Stimulated activated CD8-positive, alpha-beta memory T cell treated with anti-CD3 and anti-CD28 coated beads, Interleukin-2, amount 100 ng/mL, for 1 hour (primary cell): ENCODE measurements at places on chromosomes 4 and X.

- DNase-seq, result no peak
Measured at GRCh38 chr4:73453701-73454005, 17.6 kb downstream of the AFP start.

- DNase-seq, result no peak
Measured at GRCh38 chr4:17492058-17492741, 19.7 kb downstream of the QDPR start.

DNA sequence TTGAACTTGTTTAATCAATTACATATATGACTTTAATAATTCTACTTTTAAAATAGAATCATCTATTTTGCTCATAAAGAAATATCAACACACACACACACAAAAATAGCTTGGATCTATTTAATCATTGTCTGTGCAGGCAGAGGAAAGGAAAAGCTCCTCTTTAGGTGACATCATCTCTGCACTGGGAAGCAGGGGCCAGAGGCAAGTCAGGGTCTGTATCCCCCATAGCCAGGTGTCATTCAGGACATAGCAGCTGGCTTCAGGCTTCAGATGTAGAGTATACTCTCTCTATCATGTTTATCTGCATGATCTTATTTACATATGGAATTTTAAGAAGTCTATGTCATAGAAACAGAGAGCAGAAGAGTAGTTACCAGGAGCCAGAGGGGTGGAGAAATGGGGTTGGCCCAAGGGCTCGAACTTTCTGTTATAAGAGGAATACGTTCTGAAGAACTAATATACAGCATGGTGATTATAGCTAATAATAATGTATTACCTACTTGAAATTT is 110.4 kb upstream of the LDB2 start:
- DNase-seq, result no peak

GRCh38 chrX:53918702-53919101 is 125.6 kb downstream of the PHF8 start:
- DNase-seq, result no peak

- DNase-seq, result no peak
Measured at GRCh38 chr4:41143311-41144039, 70.9 kb downstream of the APBB2 start.

- DNase-seq, result no peak
Measured at GRCh38 chr4:89365776-89366175, 58.2 kb upstream of the GPRIN3 start.

- no peak for DNase-seq
Measured at GRCh38 chr4:92189146-92189545, 114.6 kb upstream of the GRID2 start.

DNA sequence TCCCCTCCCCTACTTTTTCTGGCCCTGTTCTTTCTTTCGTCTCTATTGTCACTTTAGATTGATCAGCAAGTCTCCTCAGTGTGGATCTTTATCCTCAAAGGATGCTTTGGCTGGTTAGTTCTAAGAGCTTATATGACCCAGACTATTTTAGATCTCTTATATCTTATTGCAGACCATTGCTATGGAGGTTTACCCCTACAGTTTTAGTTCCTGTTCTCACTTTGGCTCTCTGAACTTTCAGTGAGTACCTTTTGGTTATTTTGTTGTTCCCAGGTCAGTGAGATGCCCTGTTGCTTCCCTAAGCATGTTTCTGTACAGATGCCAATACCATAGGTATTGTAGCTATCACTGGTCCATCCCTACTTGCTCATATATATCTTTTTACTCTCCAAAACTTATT is 24.0 kb upstream of the MED14 start:
- DNase-seq, result no peak
